Cortex of kidney (tissue), 1 donor: ENCODE measurements at places on chromosomes 2 and 18.

DNA sequence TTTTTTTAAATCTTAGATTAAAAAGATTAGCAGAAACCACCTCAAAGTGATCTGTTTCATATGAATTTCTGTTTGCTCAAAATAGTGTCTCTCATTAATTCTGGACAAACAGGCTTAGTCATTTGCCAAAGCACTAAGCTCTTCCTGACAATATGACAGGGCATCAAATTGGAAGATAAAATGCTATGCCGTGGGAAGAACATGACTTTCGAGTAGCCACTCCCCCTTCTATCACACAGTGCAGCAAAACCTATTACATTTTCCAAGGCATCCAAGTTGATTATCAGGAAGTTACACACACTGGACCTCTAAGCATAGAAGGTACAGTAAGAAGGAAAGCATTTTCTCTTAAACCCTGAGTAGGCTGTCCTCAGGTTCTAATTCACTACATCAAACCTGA is 89.5 kb downstream of the STK39 start:
- no peak for DNase-seq

- no peak for DNase-seq
Measured at GRCh38 chr2:212249451-212249850, 289.2 kb downstream of the ERBB4 start.

DNA sequence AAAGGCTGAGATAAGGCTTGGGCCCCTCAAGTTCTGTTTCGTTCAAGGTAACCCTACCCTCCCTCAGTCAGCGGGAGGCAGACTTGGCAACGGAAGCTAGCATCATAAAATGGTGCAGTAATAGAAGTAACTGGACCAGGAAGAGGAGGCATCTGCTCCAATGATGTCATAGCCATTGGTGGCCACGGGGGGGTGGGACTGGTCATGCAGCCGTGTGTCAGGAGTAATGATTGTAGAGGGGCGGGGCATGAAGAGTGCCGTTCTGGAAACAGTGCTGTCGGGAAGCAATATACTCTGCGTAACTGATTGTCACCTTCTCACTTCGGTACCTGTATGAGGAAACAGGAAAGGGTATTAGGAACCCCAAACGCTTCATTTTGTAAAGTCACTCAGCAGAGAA is 6.9 kb upstream of the POLR2D start:
- no peak for DNase-seq

GRCh38 chr18:25289001-25289631 is 62.9 kb downstream of the ZNF521 start:
- no peak for DNase-seq
